ENCODE measurements at places on chromosomes 6 and 20. TPM values are rescaled to one million over a fixed set of nuclear protein-coding genes. Genes with fewer than 3 reads are reported as not detected.

- no peak for DNase-seq
Observed at GRCh38 chr20:36454698-36455427, 86.5 kb upstream of the MYL9 start.

DNA sequence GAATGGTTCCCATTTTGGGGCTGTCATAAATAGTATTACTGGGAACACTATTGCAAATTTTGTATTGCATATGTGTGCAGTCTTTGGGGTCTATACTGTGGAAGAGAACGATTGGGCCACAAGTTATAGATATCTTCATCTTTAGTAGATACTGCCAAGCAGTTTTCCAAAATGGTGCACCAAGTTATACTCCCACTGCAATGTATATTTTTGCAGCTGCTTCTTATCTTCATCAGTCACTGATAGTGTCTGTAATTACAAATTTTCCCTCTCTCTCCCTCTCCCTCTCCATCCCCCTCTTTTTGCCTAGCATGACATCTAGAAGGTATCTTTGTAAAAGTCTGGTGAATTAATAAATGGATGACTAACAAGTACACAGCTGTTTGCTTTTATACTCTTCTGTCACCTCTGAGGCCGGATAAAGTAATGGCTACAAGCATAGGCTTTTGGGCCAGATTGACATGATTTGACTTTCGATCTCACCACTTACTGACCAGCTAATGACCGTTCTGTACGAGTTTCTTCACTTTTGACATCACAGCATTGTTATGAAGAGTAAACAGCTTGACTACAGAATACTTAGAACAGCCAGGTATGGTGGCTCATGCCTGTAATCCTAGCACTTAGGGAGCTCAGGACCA, 113.3 kb upstream of the SLC2A12 start:
- DNase-seq = no peak

- no peak for DNase-seq
Observed at GRCh38 chr20:17660667-17661066, 21.4 kb downstream of the RRBP1 start.

- DNase-seq = peak; percentile 49
Observed at GRCh38 chr6:30213957-30214656, 901 bp upstream of the TRIM26 start.

- peak; percentile 93 for DNase-seq
Observed at GRCh38 chr6:125956506-125957390, at the start of gene HINT3. HINT3 (plus strand) TSS chr6:125956770; CDS start chr6:125956978, 208 bp downstream.

GRCh38 chr6:143369971-143370370, 80.5 kb downstream of the ADAT2 start:
- DNase-seq = no peak

DNA sequence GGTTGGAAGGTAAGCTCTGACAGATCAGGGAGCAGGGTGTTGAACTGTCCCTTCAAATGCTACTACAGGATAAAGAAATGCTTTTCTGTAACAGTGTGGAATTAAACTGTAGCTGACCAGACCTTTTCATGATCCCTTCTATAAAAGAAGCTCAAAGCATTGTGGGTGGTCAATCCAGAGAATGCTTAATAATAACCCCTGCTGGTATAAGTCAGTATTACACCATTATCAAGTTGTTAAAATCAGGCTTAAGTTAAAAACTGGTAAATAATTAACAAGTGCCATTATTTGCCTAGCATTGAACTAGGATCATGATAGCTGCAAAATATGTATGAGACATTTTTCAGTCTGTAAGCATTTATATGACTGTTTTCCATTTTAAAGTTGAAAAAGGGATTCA, 468.9 kb downstream of the PKHD1 start:
- no peak for DNase-seq

The TENT5A gene
- total RNA-seq = 94.4 TPM

The STXBP5 gene
- total RNA-seq = 22.5 TPM

The C6orf118 gene
- total RNA-seq = not detected
